Panc1 (cell line): ENCODE measurements at places on chromosomes 1 and 21.

- no peak for DNase-seq
Measured at GRCh38 chr1:72150508-72150907, 131.8 kb downstream of the NEGR1 start.

DNA sequence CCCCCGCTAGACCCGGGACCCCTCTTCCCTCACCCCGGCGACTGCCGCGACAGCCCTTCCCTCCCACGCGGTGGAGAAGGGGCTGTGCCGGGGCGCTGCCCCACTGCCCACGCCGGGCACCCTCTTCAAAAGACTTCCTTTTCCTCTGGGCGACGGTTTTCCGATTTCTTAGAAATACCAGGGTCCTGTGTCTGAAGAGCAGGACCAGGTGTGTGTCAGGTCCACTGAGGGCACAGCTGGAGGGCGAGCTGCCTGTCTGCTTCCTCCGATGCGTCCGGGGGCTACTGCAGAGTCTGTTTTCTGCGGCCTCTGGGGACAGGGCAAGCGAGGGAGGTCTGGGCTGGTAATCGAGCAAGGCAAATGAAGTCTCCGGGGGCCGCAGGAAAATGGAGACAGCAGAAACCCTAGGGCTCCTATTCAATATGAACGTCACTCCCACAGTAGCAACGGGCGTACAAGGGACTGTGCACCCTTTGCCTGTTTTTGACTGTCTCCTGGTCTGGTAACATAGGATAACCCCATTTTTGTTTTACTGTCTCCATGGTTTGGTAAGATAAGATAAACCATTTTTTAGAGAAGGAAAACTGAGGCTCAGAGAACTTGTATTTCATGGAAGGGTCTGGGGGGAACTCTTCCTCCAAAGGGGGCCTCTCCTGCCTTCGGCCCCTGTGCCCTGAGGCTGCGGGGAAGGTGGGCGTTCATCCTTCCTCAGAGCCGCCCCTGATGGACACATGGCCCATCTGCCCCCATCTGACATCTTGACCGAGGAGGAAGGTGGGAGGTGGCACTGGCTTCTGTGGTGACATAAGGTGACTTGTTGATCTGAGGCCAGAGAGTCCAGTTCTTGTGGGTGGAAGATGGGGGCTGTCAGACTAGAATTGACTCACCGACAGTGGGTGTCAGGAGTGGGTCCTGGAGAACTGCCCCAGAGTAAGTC lies 970 bp downstream of the TNFRSF1B start:
- no peak for DNase-seq

DNA sequence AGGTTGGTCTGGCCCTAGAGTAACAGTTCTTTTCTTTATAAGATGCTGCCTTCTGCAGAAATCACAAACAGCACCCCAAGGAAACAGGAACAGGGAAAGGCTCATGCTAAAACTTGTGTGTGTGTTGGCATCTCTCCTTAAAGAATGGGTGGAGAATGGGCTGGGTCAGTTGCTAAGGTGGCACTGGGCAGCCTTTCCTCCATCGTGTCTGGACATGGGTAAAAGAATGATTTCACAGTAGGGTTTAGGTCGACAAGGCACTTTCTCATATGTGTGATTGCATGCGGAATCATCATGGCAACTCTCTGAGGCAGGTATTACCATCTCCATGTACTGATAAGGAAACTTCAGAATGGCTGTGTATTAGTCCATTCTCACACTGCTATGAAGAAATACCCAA lies 40.3 kb downstream of the LRRN2 start:
- DNase-seq: no peak

- no peak for DNase-seq
Measured at GRCh38 chr1:198082576-198082975, 74.2 kb upstream of the NEK7 start.

DNA sequence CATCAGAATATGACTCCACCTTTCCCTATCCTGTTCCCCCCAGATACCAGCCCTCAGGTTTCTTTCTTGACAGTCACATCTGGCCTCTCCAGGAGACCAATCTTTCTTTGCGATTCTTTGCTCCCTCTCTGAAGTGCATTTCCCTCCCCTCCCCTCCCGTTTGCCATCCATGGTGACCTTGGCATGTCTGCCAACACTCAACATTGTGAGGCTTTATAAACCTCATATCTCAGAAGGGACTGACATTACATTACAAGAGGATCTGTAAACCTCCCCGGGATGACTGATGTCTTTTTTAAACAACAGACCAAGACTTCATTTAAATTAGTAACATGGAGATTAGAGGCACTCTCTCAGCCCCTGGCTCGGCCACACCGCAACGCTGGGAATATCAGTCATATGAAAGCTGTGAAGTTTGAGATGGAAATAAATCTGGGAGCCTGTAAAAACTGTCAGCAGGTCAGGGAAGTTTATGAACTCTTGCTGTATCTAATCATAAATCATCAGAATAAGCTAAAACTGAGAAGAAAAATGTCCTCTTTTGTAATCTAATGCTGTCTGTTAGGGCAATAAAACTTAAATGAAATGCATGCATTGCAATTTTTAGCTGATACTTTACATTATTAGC lies 401.7 kb upstream of the PROX1 start:
- DNase-seq: no peak

DNA sequence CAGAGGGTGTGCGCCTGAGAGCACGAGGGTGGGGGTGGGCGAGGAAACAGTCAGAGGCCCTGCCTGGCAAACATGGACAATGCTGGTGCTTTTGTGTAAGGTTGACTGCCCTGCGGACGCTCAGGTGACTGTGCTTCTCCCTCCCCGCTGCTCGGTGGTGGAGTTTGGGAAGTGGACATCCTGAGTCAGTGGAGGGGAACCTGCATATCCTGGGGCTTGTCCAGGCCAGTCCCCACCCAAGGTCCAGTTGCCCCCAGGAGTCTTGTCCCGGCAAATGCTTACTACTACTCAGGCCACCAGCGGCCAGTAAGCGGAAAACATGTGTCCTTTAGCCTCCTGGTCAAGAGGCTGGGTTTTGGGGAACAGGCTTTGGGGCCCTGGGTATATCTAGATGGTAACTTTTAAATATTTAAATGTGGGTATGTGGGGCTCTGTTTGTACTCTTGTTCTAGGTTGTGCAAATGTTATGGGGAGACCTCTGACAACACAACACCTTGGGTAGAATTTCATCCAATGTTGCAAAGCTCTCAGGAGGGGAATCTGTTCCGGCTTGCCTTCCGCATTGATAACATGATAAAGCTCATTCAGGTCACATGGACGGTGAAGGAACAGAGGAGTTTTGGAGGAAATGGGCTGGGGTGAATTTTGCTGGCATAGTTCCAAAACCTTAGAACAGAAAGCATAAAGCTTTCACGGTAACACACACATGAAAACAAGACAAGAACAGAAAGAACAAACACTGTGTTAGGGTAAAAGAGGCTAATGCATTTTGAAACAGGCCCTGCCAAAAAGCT lies 364.9 kb downstream of the PRDM2 start:
- no peak for DNase-seq

- DNase-seq: no peak
Measured at GRCh38 chr1:9179463-9180110, 50.7 kb upstream of the GPR157 start.

- no peak for DNase-seq
Measured at GRCh38 chr1:173475564-173476196, 1.5 kb upstream of the PRDX6 start.

DNA sequence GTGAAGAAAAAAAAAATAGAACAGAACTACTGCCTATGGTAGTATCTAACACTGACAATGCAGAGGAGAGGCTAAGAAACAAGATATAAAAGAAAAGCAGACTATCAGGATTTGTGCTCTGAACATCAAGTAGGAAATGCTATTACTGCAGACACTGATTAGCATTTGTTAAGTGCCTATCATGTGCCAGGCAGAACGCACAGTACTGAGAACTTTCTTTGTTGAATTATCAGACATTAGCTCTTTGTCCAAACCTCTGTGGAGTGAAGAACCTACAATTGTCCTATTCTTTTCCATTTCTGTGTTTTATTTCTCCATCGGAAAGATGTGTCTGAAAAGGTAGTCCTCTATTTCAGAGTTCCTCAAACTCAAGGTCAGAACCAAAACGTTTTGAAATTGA lies 30.5 kb upstream of the DISP1 start:
- no peak for DNase-seq

GRCh38 chr1:41053316-41053715 lies 31.8 kb upstream of the SLFNL1 start:
- no peak for DNase-seq

GRCh38 chr1:114144016-114144415 lies 9.7 kb downstream of the SYT6 start:
- DNase-seq: no peak
